Progenitor cell of endocrine pancreas (in vitro differentiated cells): ENCODE measurements at places on chromosomes 12 and 14. TPM values are rescaled to one million over a fixed set of nuclear protein-coding genes. Genes with fewer than 3 reads are reported as not detected.

GRCh38 chr12:88207921-88208620 is 66.0 kb downstream of the TMTC3 start:
- no peak for DNase-seq

TMEM30B gene
- 28.1 and 29.4 TPM in 2 replicates for total RNA-seq

DNA sequence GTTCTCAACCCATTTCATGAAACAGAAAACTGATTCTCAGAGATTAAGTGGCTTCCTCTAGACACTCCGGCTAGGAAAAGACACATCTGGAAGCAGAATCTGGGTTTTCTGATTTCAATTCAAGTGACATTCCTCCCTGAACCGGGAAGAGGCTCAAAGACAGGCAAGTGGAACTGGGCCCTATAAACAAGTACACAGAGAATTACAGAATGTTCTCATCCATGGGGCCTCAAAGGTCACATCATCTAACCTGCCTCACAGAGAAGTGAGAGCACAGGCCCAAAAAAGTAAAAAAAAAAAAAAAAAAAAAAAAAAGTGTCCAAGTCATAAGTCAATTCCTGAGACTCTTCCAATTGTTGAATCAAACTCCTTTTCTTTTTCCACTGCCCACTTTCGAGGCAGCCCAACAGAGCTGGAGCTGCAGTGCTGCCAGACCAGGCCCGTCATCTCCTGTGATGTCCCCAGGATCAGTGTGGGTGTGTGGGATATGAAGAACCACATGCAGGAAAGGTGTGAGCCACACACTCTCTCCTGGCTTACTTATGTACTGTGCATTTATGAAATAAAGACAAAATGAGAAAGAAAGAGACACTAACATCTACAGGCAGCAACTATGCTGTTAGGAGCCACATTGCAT is 2.8 kb upstream of the KRT1 start:
- DNase-seq, result no peak

CCDC177 gene
- 0.22 and 0.24 TPM in 2 replicates for total RNA-seq

GRCh38 chr14:31371646-31372045 is 48.7 kb downstream of the HEATR5A start:
- DNase-seq, result no peak

DNA sequence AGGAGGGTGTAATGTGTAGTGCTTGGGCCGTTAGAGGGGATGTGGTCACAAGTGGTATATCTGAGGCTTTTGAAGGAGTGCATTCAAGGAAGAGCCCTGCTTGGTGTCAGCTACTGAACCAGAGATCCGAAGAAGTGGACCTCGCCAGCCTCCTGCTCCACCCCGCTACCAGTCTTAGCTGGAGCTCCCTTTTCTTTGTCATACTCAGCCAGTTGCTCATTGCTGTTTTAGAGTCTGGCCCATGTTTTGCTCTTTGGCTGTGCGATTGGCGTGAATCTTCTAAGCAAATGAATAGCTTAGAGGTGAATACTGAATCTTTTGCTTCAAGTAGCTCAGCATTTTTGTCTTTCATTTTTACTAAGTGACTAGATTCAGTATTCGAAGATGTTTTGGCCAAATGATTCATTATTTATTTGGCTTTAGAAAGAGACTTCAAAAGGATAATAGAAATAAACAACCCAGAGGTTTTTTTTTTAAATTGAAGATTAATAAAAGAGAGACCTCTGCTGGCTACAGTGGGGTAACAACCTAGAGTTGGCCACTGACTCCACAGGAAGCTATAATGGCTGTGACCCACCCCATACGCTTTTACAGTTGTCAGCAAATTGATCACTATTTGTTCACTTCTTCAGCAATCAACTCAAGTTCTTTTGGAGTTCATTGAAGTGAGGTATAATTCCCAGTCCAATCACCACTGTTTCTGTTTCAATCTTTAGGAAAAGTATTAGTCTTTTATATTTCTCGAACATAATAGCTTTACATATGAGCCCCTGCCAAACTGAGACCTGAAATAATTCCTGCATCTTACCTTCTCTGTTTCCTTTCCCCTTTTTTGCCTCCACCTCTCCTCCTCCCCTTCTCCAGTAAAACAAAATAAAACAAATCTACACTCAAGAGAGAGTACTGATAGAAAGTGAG is 19.9 kb downstream of the CDKN1B start:
- DNase-seq, result no peak

TRIM9 gene
- 1.7 and 2.6 TPM in 2 replicates for total RNA-seq

DNA sequence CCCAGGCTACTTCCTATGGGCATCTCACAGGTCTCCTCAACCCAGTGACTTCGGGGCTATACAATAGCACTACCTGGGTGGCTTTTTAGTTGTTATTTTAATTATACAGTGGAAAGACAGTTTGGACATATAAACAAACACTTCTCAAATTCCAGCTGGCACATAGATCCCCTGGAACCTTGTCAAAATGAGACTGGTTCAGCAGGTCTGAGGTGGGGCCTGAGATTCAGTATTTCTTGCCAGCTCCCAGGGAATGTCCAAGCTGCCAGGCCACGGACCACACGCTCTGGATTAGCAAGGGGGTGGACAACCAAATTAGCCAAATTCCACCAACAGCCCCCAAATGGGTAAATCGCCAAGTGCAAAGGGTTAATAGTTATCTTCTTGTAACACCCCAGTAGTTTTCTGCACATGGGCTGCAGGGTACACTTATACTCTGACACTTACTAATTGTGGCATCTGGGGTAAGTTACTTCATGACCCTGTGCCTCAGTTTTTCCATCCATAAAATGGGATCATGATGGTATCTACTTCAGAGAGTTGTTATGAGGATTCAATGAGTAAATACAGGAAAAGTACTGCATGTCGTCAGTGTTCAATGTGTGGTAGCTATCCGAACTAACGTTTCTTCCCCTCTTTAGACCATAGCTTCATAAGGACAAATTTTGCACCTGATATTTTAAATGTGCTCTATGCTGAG is 789.4 kb upstream of the TBX3 start:
- DNase-seq, result no peak

- no peak for DNase-seq
Measured at GRCh38 chr14:96502621-96503305, 581 bp downstream of the PAPOLA start.

DNA sequence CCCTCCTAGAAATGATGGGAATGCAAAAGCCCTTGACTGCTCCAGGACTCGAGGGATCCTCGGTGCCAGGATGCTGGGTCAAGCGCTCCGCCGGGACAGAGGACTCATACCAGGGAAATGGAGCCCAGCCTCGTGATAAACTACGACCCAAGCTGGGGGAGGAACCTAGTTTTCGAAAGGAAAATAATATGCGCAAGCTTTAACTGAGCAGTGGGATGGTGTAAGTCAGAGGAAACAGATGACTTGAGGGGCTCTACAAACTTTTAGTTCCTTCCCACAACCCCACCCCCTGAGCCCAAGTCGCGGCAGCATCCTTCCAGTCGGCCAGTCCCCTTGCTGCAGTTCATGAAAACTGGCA is 654 bp upstream of the SUPT16H start:
- no peak for DNase-seq

P2RX2 gene
- total RNA-seq, result 0.19 TPM in 1 of 2 replicates, not detected in the other

GRCh38 chr12:15837141-15837790 is 44.9 kb upstream of the STRAP start:
- no peak for DNase-seq

SLC39A5 gene
- 62.9 and 65.2 TPM in 2 replicates for total RNA-seq

DNA sequence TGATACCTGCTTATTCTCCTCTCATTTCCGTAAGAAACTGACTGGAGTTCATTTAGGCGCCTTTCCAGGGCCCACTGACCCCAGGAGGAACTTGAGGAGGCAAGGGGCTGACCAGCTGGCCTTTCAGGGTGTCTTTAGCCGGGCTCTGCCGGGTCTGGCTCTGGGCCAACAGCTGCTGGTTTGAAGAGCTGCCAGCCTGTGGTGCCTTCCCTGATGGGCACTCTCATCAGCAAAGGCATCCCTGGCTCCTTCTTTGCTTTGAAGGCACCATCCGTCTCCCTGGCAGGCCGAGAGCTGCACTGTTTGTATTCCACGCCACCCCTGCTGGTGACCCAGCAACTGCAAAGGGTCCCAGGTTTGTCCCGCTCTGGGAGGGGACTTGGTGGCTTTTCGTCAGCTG is 42.0 kb downstream of the IQSEC3 start:
- no peak for DNase-seq

SERPINA5 gene
- 37.7 and 39.5 TPM in 2 replicates for total RNA-seq

VASH1 gene
- 37.1 and 43.2 TPM in 2 replicates for total RNA-seq

RNASE2 gene
- not detected in 2 replicates for total RNA-seq

DNA sequence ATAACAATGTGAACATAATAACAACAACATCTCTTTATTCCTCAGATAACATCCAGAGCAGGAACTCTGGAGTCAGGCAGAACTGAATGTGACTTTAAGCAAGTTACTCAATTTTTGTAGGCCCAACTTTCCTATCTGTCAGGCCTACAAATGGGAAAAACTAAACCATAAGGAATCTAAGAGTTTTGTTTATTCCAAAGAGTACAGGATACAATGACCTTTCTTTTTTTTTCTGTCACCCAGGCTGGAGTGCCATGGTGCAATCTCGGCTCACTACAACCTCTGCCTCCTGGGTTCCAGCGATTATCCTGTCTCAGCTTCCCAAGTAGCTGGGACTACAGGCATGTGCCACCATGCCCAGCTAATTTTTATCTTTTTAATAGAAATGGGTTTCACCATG is 9.4 kb downstream of the LPCAT3 start:
- DNase-seq, result no peak

GRCh38 chr14:104440297-104440956 is 139.1 kb upstream of the C14orf180 start:
- no peak for DNase-seq

DNA sequence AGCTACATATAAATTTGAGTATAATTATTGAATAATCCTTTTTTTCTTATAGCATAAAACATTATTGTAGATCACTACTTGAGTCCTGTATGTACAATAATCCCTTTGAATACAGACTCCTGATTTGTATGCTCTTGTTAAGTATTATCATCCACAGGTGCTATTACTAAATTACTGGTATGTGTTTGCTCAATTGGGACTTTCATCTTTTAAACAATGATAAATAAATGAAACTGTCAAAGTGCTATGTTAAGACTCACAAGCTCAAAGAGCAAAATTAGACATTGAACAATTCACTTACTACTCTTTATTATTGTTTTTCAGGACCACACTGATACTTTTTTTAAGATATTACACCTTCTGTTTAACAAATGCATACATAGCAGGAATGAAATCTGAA is 17.8 kb downstream of the MIA2 start:
- DNase-seq, result no peak

DNA sequence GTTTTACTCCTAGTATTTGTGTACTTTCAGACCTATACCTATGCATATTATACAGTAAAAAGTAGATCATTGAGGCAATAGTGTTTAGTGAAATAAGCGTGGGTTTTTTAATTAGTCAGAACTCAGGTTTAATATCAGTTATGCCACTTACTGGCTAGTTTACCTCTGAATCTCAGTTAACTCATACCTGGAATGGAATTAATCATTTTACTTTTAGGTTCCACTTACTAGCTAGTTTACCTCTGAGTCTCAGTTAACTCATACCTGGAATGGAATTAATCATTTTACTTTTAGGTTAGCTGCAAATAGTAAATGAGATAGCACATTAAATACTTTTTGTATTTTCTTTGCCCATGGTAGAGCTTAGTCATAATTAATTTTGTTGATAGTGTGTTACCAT is 475.7 kb downstream of the CCER1 start:
- DNase-seq, result no peak

INHBC gene
- total RNA-seq, result 0.16 TPM in 1 of 2 replicates, not detected in the other

EML5 gene
- total RNA-seq, result 6.0 and 6.1 TPM in 2 replicates

DNA sequence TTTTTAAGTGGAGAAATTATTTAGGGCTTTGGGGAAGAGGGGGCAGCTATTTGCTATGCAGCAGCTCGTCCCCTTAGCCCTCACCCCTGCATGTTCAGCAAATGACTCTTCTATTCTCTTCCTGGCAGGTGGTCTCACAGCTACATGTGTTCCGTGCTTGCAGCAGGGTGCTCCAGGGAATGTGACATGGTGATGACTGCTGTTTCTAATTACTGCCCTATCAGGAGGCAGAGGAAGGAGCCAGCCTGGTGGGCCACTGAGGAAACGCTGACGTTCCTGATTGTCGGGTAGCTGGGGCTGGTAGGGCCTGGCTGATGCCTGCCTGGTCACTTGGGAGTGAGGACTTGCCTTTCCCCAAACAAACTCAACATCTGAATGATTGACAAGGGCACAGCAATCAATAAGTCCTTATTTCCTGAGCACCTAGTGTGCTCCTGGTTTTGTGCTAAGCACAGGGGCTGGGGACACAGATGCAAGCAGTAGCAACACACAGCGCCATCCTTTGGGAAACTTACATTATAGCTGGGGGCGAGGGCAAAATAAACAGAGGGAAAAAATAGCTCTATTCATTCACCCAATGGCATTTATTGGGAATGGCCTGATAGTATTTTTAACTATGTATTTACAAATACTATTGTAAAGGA is 377.8 kb downstream of the FUT8 start:
- DNase-seq, result no peak

GRCh38 chr12:12807970-12808702 is 5.0 kb upstream of the DDX47 start:
- DNase-seq, result no peak

DNA sequence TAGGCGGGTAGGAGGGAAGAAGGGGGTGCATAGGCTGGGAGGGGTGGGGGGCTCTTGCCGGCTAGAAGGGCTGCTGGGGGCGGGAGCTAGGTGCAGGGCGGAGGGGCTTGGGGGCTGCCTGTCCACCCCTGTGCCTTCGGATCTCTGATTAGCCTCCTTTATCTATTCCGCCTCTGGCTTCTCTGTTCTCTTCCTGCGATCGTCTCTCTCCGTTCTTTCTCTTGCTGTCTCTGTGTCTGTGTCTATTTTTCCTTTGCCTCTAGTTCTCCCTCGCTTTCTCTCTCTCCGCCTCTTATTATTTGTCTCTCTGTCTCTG is 166.7 kb upstream of the LHX5 start:
- no peak for DNase-seq

GRCh38 chr14:99175331-99176155 is 96.5 kb downstream of the BCL11B start:
- DNase-seq, result no peak

SRRM4 gene
- 2.1 and 2.4 TPM in 2 replicates for total RNA-seq

GRCh38 chr14:58540749-58541632 is 96.8 kb upstream of the DACT1 start:
- DNase-seq, result no peak

- DNase-seq, result no peak
Measured at GRCh38 chr14:40394634-40395340, 962.6 kb upstream of the FBXO33 start.

GRCh38 chr12:45671254-45671653 is 58.3 kb upstream of the ARID2 start:
- DNase-seq, result no peak

- no peak for DNase-seq
Measured at GRCh38 chr14:104894331-104895206, 29.5 kb downstream of the CEP170B start.

SIX6 gene
- total RNA-seq, result not detected in 2 replicates

GRCh38 chr12:48917857-48918537 is 7.3 kb downstream of the FKBP11 start:
- no peak for DNase-seq

- no peak for DNase-seq
Measured at GRCh38 chr14:60092526-60092920, 800 bp downstream of the PCNX4 start.

RIMKLB gene
- 143 and 154 TPM in 2 replicates for total RNA-seq

DNA sequence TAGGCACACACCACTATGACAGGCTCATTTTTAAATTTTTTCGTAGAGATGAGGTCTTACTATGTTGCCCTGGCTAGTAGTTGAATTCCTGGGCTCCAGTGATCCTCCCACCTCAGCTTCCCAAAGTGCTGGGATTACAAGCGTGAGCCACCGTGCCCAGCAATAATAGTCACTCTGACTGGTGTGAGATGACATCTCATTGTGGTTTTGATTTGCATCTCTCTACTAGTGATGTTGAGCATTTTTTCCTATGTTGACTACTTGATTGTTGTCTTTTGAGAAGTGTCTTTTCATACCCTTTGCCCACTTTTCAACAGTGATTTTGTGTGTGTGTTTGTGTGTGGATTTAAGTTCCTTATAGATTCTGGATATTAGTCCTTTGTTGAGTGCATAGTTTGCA is 26.3 kb downstream of the ATP2A2 start:
- no peak for DNase-seq
